ENCODE measurements at places on chromosomes 2 and 18.

DNA sequence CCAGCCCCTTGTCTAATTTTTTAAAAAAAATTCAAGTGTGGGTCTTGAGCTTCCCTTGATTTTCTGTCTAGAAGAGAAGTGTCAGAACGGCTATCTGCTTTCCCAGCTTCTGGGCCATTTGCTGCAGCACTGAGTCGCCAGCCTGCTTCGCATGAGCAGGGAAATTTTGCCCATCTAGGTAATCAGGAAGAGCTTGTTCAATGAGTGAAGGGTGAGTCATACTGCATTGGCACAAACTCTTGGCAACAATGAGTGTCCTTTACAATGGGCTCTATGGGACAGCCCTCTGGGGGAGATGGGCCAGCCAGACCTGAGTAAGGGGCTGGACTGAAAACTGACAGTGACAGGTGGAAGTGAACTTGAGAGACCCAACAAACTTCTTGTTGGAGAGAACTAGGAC is 2.4 kb upstream of the RNF144A start:
- DNase-seq = no peak

GRCh38 chr18:22213333-22213973 is 44.1 kb downstream of the GATA6 start:
- DNase-seq = no peak

DNA sequence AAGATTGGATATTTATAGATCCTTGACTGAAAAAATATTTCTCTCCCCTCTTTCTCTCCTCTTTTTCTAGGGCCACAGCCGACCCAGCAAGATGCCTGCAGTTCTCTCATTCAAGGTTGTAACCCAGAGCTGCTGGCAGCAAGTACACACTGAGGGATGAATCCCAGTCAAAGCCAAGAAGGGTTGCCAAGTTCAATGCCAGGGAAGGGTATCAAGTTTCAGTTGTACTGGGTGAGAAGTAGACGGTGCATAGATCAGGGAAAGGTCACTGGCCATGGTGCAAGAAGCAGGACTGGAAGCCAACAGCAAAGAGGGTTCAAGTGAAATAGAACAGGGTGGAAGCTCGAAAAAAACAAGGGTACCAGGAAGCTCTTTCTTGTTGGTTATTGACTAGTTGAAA is 170.2 kb downstream of the NRP2 start:
- DNase-seq = no peak

DNA sequence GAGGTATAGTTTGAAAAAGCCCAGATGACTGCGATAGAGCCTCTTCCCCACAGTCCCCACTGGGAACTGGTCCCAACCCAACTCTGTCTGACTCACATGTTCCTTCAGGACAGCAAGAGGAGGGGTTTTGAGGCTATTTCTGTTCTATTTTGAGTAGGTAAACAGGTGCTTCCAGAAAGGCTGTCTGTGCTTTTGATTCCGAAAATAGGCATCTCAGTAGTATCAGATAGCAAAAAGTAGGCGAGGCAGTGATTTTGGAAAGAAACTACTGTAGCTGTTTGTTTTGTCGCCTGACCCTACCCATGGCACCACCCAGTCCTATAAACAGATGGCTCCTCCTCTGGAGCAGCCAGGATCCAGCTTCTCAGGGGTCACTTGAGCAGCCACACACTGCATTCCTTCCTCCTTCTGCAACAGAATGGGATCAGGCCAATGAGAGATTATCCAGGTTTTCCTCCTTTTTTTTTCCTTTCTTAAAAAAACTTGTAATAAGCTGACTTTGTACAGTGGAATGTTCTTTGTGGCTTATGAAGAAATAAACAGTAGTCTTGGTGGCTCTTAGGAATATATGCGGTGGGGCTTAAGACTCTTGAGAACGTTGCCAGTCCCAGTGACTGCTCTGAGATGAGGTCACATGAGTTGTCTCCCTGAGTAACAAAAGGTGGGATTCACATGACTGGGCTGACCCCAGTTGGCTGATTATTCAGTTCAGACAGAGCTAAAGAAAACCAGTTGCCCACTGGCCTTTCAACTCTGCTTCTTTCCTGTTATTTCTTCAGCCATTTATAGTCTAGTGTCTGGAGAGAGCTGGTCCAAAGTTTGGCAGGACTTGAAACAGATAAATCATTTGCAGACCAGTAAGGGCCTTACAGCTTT is 98.6 kb downstream of the KCNS3 start:
- DNase-seq = no peak
